GM20000 (cell line): ENCODE measurements at places on chromosomes 2 and 18.

DNA sequence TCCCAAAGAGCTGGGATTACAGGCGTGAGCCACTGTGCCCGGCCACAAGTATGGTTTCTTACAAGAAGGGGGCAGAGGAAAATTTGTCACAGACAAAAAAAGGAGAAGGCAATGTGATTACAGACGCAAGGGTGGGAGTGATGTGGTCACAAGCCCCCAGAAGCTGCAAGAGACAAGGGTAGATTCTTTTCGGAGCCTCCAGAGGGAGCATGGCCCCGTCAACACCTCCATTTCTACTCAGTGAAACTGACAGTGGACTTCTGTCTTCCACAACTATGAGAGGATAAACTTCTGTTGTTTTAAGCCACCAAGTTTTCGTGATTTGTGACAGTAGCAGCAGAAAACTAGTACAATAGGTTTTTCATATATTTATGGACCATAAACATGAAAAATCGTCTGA is 2.1 kb upstream of the TCF7L1 start:
- no peak for DNase-seq

DNA sequence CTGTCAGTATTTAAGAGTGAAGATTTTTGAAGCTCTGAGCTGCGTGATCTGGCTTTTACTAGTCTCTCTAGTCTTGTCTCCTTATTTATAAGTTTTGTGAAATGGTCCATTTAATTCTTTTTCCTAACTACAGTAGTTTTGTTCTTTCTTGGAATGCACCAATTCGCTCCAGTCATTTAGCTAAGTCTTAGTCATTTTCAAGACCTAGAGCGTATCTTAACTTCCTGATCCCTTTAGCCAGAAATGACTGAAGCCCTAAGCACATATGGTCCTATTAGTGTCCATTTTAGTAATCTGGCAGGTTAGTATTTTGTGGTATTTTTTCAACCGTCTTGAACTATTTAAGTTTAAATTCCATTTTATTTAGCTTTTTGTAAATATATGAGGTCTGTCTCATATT is 3.6 kb downstream of the BIRC6 start:
- DNase-seq, result no peak

DNA sequence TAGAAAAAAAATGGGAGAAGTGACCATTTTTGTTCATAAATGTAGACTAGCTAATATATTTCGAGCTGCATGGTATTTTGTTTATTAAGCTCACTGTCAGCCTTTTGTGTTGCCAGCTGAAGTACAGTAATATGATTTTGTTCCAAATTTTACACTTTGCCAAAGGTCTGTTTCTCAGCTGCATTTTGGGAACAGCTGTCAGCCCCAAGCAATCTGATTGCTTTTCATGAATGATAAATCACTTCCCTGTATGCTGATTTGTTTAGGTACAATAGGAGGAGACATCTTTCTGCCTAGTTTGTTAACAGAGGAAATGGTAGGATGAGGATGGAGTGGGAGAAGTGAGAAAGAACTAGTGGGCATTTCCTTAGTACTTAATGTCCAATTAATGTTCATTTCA is 79.3 kb downstream of the NABP1 start:
- no peak for DNase-seq

- no peak for DNase-seq
Measured at GRCh38 chr2:150619607-150620330, 132.3 kb upstream of the RND3 start.

GRCh38 chr2:86446060-86446459 is 4.9 kb downstream of the KDM3A start:
- no peak for DNase-seq
